Fibroblast of skin of left quadriceps (primary cell): ENCODE measurements at places on chromosomes 6 and 20.
A peak's percentile ranks its signal among the peaks of the same experiment; 100 is the strongest.

DNA sequence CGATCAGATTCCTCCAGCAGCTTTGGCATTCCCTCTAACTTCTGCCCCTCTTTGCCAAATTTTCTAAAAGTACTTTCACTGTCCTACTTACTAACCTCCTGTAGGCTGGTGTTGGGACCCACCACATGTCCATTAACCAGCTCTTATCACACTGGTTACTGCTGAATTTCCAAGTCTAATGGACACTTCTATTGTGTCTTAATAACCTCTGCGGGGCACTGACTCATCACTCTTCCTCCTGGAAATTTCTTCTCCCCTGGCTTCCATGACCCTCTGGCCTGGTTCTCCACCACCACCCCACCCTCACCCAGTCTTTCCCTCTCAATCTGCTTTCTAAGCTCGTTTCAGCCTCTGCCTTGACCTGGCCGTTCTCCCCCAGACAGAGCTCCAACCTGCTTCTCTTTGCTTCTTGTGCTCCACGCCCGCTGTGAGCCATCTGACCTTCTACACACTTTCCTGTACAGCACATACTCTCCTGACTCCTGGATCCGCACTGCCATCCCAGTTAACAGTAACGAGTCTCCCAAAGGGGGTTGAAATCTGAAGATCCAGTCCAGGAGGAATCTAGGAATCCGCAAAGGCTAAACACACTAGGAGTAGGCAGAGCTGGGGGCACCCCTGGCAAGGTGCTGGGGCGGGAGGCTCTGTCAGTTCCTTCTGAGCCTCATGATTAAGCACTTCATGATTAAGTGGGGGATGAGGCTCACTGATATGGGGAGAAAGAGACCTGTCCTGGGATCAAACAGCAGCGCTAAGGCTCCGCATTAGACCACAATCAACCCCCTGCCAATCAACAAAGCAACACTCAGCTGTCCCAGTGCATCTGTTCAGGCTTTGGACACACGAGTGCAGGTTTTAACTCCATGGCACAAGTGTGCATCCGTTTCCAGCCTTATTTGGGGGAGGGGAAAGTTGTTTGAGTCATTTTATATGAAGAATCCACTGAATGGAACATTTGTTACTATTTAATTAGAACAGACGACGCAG is 146.3 kb downstream of the LY86 start:
- DNase-seq = no peak

- DNase-seq = no peak
Measured at GRCh38 chr20:4881006-4881730, 120.1 kb downstream of the SLC23A2 start.

GRCh38 chr20:22402550-22402949 is 181.8 kb downstream of the FOXA2 start:
- DNase-seq = no peak

GRCh38 chr6:73051147-73051546 is 174.1 kb downstream of the KHDC1L start:
- DNase-seq = no peak

DNA sequence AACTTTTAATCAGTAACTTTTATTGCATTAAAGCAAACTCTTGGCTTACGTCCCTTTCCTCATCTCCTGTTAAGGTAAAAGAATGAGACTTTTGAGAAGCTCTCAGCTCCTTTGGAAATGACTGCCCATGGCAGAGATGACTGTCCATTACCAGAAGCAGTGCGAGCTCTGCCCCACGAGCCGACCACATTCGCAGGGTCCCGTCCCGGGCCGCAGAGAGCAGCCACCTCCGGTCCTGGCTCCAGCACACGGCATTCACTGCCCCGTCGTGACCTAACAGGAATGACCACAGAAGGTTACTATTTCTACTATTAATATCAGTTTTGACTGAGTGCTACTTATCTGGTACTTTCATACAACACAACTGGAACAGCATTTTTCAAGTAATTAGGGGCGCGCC is 63.4 kb downstream of the WDR27 start:
- DNase-seq = no peak

- DNase-seq = no peak
Measured at GRCh38 chr20:53312957-53313356, 280.7 kb downstream of the ZNF217 start.

DNA sequence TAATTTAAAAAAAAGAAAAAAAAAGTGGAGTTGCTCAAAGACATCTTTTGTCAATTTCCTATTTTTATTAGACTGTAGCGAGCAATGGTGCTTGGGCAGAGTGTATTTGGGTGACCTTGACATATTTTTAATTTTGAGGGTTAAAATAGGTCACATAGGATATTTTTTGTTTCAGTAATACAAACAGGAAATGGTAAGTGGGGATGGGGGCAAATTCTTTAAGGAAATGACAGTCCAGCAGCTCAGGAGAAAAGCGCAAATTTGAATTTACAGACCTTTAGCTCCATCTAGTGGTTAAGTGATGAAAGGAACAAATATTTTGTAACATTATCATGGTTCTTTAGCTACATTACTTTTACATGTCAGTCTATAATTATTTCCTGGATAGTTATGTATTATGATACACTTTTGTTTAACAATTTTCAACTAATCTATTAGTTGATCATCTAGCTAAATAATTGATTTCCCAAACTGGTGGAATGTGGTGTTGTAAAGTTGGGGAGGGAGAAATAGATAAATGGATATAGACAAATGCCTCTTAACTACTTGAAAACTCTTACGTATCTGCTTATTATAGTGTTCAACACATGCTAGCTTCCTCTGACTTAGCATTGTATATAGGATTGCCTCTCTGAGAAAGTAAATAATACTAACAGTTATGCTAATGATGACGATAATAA is 10.0 kb downstream of the CITED2 start:
- DNase-seq = no peak

- DNase-seq = peak; percentile 97
Measured at GRCh38 chr6:30614843-30615218, 2.2 kb downstream of the PPP1R10 start.
